GDM1 (cell line): ENCODE measurements at places on chromosomes 1 and 21.

- DNase-seq: no peak
These were observed 3.2 kb downstream of the LYPD8 start for GRCh38 chr1:248752161-248753028.

DNA sequence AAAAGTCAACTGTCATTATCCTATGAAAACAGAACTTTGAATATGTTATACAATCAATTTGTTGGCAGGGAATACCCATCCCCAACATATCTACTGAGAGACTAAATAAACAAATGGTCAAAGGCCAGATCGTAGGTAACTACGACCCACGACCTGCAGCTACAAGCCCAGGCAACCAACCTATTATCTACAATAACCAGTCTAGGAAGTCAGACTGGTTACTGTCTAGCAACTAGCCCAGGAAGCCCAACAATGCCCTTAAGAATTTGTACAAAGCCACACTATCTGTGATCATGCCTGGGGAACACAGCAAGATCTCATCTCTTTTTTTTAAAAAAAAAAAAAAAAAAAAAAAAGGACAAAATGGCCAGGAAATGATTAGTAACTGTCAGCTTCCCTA lies 58.7 kb downstream of the SMYD3 start:
- DNase-seq: no peak

DNA sequence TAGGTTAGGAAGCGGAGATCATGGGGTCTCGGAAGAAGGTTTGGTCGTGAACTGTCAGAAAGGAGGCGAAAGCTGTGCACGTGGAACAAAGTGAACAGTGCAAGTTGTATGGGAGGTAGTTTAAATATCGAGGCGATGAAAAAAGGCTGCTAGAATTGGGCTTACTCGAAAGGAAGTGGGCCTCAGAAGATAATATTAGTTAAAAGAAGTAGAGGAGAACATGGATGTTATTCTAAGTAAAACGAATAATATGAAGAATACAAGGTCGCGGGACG lies 571 bp downstream of the WDR3 start:
- no peak for DNase-seq

- peak; percentile 57 for DNase-seq
These were observed 2.1 kb upstream of the PFKL start for GRCh38 chr21:44297525-44298290.

DNA sequence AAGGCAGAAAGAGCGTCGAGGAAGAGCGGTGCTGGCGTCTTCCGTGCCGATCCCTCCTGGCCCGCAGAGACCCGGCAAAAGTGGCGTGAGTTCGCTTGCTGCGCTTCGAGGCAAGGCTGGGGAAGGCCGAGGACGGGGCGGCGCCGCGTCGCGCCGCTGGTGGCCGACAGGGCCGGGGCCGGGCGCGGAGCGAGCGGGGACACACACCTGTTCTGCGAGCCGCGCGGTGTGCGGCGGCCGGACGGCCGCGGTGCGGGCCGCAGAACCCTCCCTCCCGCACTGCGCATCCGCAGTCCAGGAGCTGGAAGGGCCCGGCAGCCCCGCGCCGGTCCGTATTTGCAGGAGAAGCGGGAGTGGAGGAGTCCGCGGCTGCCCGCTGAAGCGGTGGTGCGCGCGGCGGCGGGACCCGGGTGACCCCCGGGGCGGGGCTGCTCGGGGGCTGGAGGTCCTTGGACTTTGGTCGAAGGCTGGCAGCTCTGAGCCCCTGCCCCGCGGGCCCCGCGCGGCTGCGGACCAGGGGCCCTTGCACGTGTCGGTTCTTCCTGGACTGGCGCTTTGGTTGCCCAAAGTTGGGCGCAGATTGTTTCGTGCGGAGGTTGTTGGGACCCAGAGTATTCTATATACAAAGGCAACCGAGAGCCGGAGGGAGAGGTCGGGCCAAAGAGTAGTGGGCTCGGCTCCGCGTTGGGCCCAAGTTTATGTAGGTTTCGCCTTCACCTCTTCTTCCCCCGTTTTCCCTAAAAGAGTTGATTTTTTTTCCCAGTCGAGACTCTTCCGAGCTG lies 2.6 kb downstream of the RNF220 start:
- DNase-seq: no peak

- no peak for DNase-seq
These were observed 5.2 kb downstream of the ECE1 start for GRCh38 chr1:21285055-21285372.
